ENCODE measurements at places on chromosomes 16 and 17.

GRCh38 chr16:77856438-77857160 lies 68.2 kb downstream of the VAT1L start:
- no peak for DNase-seq

DNA sequence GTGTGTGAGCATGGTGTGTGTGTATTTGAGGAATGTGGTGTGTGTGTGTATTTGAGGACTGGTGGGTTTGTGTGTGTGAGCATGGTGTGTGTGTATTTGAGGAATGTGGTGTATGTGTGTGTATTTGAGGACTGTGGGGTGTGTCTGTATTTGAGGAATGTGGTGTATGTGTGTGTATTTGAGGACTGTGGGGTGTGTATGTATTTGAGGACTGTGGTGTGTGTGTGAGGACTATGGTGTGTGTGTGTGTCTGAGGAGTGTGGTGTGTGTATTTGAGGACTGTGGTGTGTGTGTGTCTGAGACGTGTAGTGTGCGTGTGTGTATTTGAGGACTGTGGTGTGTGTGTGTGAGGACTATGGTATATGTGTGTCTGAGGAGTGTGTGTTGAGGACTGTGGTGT lies 18.0 kb upstream of the CACNG1 start:
- no peak for DNase-seq

DNA sequence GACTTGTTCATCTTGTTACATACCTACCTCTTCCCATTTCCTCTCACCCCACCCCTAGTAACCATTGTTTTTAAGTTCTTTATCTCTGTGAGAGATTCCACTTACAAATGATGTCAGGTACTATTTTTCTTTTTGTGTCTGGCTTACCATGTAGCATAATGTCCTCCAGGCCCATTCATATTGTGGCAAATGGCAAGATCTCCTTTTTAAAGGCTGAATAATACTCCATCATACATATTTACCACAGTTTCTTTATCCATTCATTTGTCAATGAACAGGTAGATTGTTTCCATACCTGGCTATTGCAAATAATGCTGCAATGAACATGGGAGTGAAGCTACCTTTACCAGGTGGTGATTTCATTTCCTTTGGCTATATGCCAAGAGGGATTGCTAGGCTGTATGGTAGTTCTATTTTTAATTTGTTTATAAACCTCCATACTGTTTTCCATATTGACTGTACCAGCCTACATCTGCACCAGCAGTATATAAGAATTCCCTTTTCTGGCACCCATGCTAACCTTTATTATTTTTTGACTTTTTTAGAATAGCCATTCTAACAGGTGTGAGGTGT lies 53.9 kb downstream of the NSRP1 start:
- DNase-seq: no peak

DNA sequence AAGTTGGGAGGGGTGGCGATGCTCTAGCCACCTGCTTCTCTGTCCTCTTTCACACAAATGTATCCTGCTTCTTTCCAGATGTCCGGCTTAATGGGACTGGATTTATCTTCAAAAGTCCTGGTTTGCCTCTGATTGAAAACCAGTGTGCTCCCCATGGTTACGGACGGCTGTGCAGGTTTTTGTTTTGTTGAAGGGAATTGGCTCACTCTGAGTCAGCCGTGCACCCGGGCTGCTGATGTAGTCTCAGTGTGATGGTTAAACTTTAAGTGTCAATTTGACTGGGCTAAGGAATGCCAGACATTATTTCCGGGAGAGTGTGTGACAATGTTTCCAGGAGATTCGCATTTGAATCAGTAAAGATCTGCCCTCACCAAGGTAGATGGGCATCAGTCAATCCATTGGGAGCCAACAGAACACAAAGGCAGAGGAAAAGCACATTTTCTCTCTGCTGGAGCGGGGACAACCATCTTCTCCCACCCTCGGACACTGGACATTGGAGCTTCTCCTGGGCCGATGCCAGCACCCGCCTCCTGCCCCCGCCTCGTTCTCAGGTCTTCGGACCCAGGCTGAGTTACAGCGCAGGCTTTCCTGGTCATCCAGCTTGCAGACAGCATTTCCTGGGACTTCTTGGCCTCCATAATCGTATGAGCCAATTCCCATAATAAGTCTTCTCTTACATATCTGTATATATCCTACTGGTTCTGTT lies 126.9 kb upstream of the TNRC6C start:
- no peak for DNase-seq

DNA sequence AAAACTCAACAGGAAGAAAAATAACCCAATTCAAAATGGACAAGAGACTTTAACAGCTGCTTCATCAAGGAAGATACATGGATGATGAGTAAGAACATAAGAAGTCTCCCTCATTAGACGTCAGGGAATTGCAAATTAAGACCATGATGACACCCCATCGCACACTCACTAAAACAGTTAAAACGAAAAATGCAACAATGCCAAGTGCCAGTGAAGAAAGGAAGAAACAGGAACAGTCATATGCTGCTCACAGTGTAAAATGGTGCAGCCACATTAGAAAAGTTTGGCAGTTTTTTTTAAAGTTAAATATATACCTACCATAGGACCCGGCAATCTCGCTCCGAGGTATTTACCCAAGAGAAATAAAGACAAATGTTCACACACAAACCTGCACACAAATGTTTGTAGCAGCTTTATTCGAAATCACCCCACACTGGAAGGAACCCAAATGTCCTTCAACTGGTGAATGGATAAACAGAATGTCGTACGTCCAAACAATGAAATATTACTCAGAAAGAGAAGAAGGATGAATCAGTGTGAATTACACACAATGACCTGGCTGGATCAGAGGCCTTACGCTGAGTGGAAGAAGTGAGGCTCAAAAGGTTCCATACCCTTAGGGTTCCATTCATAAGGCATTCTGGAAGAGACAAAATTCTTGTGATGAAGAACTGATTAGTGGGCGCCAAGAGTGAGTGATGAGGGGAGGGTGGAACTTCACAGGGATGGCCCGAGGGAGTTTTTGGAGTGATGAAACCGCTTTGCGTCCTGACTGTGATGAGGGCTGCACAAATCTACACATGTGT lies 110.3 kb downstream of the C16orf95 start:
- no peak for DNase-seq

- DNase-seq: no peak
These were observed 3.0 kb downstream of the NACA2 start for GRCh38 chr17:61587807-61588660.

- DNase-seq: no peak
These were observed 139.2 kb downstream of the TOX3 start for GRCh38 chr16:52407778-52408177.

GRCh38 chr17:74442670-74443515 lies 11.0 kb downstream of the GPRC5C start:
- no peak for DNase-seq

- no peak for DNase-seq
These were observed 42.2 kb upstream of the GSE1 start for GRCh38 chr16:85570735-85571562.

DNA sequence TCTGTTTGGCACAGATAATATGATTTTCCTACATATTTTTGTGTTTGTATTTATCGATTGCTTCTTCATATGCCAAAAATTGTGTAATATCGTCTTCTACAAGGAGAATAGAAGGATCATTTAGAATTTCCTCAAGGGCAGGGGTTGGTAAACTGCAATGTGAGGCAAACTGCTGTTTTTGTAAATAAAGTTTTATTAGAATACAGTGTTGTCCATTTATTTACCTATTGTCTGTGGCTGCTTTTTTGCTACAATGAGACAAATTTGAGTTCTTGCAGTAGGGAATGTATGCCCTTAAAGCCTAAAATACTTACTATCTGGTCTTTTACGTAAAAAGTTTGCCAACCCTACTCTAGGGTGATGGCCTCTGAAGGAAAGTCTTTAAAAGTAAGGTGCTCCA lies 509.5 kb downstream of the TMEM114 start:
- no peak for DNase-seq

DNA sequence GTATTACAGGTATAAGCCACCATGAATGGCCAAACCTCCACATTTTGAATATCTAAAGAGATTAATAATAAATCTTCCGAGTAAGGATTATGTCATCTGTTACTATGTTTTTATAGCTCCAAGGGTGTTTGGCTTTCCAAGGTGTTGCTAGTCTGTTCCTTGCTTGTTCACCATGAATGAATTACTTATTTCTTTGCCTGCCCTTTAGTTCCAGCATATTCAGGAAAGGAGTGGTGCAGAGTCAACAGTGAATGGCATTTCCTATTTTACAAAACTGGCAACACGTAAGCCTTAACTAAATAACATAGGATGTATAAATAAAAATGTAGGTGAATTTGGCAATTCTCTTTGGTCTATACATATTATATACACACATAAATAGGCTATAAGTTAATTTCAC lies 70.3 kb downstream of the MYO1D start:
- DNase-seq: no peak

DNA sequence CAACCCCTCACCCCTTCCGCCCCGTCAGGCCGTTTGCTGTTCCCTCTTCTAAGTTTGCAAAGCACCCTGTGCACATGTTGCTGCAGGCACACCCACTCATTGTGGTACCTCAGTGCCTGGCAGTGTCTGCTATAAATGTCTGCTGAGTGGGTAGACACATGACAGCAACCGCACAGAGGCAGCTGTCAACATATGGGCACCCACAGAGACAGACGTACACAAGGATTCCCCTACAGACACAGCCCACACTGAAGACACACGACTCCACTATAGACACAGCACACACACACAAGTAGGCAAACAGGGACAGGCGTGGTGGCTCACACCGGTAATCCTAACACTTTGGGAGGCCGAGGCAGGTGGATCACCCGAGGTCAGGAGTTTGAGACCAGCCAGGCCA lies 17.8 kb upstream of the CRK start:
- DNase-seq: no peak

DNA sequence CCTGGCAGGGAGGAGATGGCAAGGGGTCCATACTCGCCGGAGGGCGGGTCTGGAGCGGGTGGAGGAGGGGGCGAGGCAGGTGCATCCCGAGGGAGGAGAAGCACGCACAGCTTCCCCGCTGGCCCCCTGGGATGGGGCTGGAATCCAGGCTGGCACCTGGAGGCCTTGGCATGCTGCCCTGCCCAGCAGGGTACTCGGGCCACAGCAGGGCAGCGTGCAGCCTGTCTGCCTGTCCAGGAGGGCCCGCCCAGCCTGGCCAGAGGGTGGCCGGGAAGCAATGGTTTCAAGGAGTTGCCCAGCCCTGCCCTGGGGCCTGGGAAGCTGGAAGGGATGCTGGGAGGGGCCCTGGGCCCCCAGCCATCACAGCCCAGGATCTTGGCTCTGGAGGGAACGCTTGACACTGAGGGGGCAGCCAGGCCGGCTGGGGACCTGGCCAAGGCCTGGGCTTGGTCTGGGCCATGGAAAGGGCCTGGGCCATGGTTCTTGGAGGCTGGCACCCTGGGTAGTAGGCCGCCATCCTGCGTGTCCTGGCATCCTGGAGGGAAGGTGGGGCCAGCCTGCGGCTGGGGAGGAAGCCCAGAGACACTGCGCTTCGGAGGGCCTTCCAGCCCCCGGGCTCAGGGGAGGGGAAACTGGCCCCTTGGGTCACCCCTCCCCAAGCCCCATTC lies 1.1 kb downstream of the GLIS2 start:
- no peak for DNase-seq

- no peak for DNase-seq
These were observed 2.4 kb downstream of the SLC16A3 start for GRCh38 chr17:82231312-82231561.

DNA sequence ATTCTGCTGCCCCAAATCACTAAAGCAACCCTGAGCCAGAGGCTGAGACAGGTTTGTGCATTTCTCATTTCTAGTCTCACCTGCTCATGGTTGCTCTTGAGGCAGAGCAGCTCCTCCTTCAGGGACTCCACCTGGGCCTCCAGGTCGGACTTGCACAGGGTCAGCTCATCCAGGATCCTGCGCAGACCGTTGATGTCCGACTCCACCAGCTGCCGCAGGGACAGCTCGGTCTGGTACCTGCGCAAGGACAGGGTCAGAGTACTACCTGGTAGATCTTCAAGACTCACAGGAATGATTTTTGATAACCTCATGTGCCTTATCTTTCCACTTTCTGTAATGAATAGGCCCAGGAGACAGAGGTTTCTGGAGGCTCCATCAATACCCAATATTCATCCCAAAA lies 1.1 kb downstream of the KRT31 start:
- no peak for DNase-seq

DNA sequence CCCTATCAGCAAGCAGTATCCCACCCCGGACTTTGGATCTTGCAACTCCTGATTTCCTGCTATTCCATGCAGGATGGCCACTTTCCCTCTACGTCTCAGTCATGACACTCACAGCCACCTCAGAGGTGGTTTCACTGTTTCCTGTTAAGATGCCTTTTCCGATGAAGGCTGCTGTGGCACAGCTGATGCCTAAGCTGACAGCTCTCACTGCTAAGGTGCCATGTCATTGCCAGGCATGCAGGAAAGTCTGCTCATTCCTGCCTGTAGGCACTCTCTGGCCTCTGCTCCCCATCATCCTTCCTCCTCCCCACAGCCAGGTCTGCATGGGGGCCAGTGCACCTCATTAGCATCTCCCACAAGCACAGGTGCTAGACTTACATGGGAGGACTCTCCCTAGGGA lies 173.0 kb downstream of the CBLN1 start:
- DNase-seq: no peak

- DNase-seq: no peak
These were observed 91.8 kb downstream of the KCNJ2 start for GRCh38 chr17:70261170-70261569.

GRCh38 chr17:64282753-64283080 lies 19.7 kb upstream of the TEX2 start:
- DNase-seq: no peak

DNA sequence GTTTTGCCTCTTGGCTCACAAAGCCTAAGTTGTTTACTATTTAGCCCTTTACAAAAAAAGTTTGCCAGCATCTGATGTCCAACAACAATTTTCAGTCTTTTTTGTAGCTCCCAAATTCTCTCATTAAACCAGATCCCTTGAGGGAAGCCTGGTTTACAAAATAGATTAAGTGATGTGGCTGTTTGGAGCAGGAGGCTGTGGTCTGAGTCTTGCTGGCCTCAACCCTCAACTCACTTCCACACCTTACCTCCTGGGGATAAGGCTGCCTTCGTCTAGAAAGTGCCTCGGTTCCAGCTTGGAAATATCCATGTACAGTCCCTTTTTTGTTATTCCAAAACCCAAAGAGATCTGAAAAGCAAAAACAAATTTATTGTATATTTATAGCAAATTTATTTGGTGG lies 138.4 kb downstream of the WWOX start:
- DNase-seq: no peak

- DNase-seq: no peak
These were observed 3.0 kb downstream of the TBC1D16 start for GRCh38 chr17:80032614-80033171.

DNA sequence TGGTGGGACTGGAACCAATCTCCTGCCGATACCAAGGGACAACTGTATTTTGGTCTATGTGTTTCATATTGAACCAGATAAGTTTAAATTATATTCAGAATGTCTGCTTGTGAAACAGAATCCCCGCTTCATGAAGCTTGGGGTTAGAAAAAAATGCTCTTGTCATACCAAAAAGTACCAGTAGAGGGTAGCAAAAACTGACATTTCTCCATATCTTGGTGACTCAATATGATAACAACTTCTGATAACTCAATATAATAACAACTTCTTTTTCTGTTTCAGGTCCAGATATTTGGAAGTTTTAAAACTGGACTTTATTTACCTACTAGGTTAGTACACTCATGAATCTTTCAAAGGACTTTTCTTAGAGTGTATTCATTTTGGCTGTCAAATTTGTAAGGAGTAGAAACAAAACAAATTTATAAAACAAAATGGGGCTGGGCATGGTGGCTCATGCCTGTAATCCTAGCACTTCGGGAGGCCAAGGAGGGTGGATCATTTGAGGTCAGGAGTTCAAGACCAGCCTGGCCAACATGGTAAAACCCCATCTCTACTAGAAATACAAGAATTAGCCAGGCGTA lies 52.3 kb upstream of the ADCY7 start:
- peak; percentile 1 for DNase-seq

GRCh38 chr16:70682239-70683145 lies 3.4 kb downstream of the MTSS2 start:
- no peak for DNase-seq
